Hematopoietic multipotent progenitor cell treated with erythropoietin and hydrocortisone succinate and interleukin-3 and kit ligand, for 4 days (in vitro differentiated cells): ENCODE measurements at places on chromosomes 3 and 15.

DNA sequence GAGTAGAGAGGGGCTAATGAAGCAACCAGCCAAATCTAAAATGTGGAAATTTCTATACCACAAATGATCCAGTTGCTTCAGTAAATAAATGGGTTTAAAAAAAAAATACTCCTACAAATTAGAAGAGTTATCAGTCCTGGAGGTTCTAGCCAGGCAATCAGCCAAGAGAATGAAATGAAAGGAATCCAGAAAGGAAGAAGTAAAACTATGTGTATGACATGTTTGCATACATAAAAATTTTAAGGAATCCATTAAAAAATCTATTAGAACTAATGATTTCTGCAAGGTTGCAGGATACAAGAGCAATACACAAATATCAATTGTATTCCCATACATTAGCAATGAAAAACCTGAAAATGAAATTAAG lies 9.6 kb downstream of the MESP2 start:
- no peak for DNase-seq

DNA sequence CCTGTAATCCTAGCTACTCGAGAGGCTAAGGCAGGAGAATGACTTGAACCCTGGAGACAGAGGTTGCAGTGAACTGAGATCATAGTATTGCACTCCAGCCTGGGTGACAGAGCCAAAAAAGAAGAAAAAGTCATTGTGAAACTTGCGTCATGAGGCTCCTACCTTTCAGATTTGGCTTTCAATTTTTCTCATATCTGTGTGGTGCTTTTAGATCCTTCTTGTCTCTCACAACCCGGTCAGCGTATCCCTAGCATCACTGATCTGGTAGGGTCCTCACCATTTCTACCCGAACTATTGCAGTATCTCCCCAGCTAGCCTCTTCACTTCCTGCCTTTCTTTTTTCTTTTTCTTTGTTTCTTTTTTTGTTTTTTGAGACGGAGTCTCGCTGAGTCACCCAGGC lies 21.6 kb upstream of the GCNT3 start:
- no peak for DNase-seq

DNA sequence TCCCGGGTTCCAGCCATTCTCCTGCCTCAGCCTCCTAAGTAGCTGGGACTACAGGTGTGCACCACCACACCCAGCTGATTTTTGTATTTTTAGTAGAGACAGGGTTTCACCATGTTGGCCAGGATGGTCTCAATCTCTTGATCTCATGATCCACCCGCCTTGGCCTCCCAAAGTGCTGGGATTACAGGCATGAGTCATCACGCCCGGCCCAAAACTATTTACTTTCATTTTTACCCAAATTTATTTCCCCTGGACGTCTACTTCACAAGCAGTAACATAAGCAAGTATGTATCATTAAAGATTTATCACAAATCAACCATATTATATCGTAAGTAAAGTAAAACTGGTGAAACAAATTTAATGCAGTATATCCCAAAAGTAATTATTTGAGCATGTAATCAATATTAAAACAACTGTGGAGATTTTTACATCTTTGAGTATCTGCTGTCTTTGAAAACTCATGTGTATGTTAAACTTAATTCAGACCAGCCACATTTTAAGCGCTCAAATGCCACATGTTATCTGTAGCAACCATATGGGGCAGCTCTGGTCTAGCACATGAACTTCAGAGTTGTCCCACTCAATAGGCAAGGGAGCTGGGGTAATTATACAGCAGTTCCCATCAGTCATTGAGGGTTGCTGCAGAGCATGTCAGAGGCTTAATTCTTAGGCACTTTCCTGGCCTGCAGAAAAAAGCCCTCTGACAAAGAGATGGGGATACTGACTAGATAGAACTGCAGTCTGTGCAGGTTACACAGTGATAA lies 185.7 kb upstream of the CTDSPL start:
- peak; percentile 81 for DNase-seq

- peak; percentile 21 for DNase-seq
Measured at GRCh38 chr15:37793851-37794250, 140.6 kb upstream of the TMCO5A start.

- no peak for DNase-seq
Measured at GRCh38 chr15:100083572-100083971, 258.2 kb downstream of the ADAMTS17 start.
